ENCODE measurements at places on chromosomes 11 and 22.

GRCh38 chr22:30637701-30638114 lies 2.1 kb downstream of the SLC35E4 start:
- no peak for DNase-seq

DNA sequence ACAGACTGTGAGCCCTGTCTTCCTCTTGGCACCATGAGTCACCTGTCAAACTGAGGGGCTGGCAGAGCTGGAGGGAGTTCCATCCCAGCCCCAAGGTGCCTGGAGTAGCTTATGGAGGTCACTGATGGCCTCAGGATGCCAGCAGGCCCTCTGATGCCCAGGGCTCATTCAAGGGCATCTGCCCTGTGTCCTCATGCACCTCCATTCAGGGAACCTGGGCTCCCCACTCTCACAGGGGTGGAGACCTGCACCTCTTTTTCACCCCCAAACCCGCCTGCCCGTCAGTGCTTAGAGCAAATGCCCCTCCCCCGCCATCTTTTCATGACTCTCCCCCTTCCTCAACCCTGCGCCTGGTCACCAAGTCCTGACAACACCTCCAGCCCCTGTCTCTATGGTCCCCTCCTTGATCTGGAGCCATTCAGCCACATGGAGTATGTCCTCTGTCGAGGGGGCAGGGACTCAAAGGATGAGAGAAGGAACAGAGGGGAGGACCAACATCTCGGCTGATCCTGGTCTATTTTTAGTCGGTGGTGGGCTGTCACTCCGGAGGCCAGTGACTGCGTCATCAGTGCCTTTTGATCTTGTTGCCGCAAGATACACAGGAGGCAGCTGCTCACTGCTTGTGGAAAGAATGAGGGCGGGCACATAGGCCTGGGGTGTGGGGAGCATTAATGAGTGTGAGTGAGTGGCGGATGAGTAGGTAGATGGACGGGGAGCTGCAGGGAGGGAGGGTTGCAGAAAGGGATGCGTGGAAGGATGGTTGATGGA lies 72.2 kb downstream of the CDKN1C start:
- DNase-seq, result no peak

- no peak for DNase-seq
Observed at GRCh38 chr22:20282901-20283673, 15.0 kb upstream of the RTN4R start.

- DNase-seq, result no peak
Observed at GRCh38 chr11:11777897-11778296, 63.9 kb upstream of the USP47 start.

GRCh38 chr11:6745465-6746015 lies 26.2 kb downstream of the OR2AG2 start:
- DNase-seq, result no peak

- no peak for DNase-seq
Observed at GRCh38 chr11:102794382-102794781, 3.6 kb downstream of the MMP1 start.

- DNase-seq, result no peak
Observed at GRCh38 chr11:127050186-127050585, 49.6 kb upstream of the KIRREL3 start.

Data from NCI-H510A (cell line).